ENCODE measurements at places on chromosomes 11 and 22.

DNA sequence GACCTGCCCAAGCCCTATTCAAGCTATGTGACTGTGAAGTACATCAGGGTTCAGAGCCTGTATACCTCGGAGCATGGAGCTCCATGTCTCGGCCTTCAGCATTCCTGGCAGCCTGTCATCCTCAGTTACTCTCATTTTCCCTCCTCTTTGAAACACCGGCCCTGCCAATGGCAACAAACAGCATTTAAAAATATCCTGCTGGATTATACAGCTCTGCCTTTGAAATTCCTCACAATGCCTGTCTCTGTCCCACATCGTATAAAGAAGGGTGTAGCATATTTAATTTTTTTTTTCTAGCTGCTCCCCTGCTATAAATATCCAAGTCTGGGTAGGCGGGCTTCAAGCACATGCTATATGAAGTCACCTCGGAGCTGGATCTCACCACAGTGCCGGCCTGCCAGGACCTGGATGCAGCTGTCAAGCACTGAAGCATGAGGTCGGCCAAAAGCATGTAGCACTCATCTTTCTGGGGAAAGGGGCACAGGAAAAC lies 11.8 kb downstream of the ABTB2 start:
- DNase-seq = no peak

- no peak for DNase-seq
These were observed 4.8 kb upstream of the HINFP start for GRCh38 chr11:119116601-119117000.

GRCh38 chr11:69894648-69895047 lies 75.4 kb upstream of the FGF3 start:
- DNase-seq = no peak

- DNase-seq = no peak
These were observed 84.3 kb downstream of the IGLL1 start for GRCh38 chr22:23495614-23496444.

GRCh38 chr11:46337626-46338345 lies 9.5 kb upstream of the DGKZ start:
- no peak for DNase-seq

- DNase-seq = no peak
These were observed 43.8 kb downstream of the FLI1 start for GRCh38 chr11:128737704-128738103.

GRCh38 chr11:92342034-92342720 lies 117.6 kb downstream of the FAT3 start:
- no peak for DNase-seq

DNA sequence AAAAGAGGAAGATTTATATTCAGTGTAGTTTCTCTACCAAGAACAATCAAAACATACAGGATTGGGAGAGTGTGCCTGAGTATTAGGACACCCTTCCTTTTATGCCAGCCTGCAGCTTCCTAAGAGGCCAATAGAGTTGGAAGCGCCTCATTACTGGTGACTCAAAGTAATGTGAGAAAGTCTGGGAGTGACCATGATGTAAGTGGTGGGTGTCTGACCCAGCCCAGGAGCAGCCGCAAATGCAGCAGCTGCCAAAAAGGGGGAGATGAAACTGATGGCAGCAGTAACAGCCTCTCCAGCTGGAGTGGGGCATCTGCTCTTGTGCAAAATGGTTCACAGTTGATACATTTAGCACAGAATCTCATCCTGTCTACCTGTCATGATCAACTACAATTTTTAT lies 62.0 kb downstream of the ZNF280B start:
- no peak for DNase-seq

DNA sequence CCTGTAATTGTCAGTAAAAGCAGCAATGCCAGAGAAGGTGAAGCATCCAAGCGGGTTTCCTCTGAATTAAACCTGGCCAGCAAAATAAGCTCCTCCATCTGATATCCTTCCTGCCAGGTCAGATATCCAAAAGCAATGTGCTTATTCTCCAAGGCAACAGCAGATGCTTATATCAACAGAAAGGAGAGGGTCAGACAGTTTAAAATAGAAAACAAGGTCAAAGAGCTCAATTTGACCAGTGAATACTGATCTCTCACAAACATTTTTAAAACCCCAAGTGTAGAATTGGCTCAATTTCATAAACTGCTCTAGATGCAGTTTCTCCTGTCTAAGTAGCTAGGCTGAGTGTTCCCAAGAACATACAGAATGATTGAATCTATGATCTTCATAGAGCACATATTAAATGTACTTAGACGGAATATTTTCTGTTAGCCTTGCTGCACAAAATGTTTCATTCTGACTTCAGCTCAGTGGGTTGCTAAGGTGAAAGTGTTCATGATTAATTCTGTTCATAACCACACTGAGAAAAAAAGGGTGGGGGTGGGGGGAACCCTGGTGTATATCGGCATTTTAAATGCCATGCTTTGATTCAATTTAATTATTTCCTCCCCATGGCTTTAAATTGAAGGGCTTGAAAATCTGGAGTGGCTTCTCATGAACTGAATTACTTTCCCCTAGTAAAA lies 174.2 kb upstream of the ARHGAP20 start:
- DNase-seq = no peak

- no peak for DNase-seq
These were observed 52.3 kb upstream of the CCDC188 start for GRCh38 chr22:20203142-20203551.

- DNase-seq = no peak
These were observed 23.3 kb upstream of the OR9Q2 start for GRCh38 chr11:58165504-58166106.

DNA sequence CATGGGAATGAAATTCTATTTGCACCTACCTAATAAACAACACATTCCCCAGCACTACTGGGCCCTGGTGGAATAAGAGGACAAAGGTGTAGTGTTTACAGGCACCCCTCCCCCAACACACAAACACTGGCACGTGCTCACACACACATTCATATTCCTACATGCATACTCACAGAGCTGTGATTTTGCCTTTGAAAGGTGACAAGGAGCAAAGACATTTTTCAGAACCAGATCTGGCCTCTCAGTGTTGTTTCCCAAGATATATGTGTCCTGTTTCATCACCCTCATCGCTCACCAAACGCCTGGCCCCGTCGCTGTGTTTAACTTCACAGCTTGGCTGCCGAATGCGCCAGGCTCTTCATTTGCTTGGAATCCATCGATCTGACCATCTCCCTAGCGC lies 292.6 kb downstream of the NTM start:
- DNase-seq = no peak

DNA sequence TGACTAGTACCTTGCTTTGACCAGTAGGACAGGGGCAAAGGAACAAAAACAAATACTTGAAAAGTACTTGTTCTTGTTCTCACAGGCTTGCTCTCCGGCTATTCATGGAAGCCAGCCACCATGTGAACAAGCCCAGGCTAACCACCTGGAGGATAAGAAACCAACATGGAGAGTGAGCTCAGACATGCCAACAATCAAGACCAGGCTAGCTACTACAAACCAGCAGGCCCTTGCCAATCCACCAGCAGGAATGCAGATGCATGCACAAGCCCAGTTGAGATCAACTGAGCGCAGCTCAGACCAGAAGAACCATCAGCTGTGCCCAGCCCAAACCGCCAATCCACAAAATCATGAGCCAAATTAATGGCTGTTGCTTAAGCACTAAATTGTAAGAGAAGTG lies 180.1 kb upstream of the ISX start:
- DNase-seq = no peak

DNA sequence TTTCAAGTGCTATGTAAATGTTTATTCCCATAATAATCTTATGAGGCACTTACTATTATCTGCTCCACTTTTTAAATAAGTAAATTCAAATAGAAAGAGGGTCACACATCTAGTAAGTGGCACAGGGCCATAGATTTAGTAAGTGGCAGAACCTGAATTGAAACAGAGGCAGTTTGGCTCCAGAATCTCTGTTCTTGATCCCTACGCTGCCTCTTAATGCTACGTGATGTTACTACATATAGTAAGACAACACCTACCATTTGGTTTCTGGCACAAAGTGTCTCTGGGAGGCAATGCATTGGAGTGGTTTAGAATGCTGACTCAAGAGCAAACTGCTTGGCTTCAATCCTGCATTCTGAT lies 1018.3 kb downstream of the DLG2 start:
- DNase-seq = no peak

DNA sequence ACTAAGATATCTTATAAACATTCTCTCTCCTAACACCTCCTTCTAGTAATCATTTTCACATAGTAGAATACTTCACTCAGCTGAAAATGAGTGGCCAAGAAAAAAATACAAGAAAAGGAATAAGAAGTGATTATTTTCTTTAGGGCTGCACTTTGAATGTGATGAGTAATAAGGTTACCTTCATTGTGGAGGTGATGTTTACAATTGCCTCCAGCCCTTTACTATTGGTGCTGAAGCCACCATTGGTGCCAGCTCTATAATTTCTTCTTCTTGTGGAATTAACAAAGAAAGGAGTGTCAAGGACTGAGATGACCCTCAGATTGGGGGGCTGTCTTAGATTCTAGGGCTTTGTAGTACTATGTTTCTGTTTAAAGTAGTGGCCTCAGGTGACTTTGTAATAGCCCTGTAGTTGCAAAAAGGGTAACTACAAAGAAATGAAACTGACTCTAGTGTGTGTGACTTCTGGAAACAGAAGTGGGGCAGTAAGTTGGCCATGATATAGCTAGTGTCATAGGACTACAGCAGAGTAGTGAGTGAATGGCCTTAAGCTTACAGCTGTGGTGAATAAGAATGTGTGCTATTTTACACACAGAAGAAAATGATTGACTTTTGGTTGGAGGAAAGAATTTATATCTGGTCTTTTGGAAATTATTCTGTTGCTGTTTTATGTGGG lies 287.2 kb downstream of the TMEM135 start:
- no peak for DNase-seq

DNA sequence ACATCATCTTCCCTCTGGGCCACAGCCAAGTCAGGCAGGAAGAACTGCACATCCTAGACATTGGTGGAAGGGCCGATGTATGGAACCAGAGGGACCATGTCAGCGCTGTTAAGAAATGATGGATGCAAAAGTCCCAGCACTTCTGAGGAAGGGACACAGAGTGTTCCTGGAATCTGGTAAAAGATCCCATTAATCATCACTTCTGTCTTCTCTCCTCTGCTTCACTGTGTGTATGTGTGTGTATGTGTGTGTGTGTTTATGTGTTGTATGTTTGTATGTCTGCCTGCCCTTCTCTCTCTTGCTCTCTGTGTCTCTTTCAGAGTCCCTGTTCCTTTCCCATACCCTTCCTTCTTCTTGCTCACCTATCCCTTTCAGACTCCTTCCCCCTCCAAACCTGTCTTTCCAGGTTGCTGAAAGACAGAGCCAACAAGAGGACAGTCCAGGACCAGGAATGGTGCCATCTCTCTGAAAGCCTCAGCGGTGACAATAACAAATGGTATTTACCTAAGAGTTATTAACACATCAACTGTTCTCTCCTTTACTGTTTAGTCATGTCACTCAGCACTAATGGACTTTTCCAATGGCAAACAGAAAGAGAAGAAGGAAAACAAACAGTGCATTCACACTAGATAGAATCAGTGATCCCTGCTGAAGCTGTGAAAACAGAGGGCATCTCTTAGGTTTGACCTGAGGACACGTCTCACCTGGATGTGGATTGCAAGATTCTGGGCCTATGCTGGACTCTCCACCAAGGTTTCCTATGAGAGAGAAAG lies 47.1 kb downstream of the EHF start:
- DNase-seq = no peak

GRCh38 chr11:88484873-88485621 lies 147.5 kb upstream of the CTSC start:
- DNase-seq = no peak

DNA sequence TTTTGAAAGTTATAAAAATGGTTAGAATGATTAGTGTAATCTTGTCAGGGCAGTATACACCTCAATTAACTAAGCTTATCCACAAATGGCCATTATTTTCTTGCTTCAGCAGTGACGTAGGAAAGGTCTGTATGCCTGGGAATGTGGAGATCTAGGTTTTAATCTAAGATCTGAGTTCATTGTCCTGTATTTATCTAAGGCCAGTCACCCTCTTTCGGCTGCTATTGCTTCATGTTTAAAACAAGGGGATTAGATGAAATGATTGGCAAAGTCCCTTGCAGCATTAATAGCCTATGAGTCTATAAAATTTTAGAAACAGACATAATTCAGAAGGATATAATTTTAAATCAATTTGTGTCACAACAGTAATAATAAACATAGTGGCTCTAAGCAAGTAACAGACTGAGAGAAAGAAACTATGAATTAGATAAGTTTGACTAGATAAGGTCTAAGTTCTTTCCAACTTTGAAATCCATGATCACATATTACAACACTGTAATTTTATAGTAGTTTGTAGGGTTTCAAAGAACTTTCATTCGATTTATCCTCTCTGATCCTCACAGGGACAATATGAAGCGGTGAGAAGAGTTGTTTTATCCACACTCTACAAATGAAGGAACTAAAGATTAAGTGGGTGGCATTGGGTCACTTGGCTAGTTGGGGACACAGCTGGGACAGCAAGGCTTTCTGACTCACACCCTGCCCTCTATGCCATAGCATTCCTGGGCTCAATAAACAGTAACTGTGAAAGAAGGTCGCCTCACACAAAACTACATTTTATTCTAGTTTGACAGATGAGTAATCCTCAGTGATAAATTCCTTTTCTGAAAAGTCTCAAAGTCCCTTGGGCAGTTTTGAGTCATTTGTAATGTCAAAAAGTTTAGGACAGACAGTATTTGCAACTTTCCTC lies 60.6 kb upstream of the RDX start:
- no peak for DNase-seq

DNA sequence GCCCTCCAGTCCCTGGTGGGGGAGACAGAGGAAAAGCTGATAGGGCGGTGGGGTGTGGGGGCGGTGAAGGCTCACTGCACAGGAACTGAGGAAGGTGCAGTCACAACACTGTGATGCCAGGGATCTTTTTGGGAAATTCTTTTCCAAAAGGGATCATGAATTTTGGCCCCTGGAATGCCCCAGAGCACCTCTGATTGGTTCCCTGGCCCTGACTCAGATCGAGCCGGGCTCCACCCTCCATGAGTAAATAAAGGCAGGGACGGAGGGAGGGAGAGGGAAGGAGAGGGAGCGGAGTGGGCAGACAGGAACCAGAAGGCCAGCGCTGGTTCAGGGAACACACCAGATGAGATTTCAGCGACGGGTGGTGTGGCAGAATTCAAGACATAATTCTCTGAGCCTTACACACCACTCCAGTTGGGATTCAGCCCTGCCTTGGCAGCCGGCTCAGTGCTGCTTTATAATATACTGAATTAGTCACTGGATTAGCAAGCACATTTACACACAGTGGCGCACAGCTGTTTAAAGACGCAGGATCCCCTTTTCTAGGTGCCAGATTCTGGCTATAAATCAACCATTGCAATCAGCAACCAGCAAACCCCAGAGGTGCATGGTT lies 80.3 kb downstream of the ETS1 start:
- DNase-seq = no peak

Data from stimulated activated CD4-positive, alpha-beta T cell treated with anti-CD3 and anti-CD28 coated beads, Interleukin-15, amount 100 ng/mL, for 1 hour (primary cell).